Pons (tissue), 1 donor: ENCODE measurements at places on chromosomes 6 and 20.
A peak's percentile ranks its signal among the peaks of the same experiment; 100 is the strongest.

DNA sequence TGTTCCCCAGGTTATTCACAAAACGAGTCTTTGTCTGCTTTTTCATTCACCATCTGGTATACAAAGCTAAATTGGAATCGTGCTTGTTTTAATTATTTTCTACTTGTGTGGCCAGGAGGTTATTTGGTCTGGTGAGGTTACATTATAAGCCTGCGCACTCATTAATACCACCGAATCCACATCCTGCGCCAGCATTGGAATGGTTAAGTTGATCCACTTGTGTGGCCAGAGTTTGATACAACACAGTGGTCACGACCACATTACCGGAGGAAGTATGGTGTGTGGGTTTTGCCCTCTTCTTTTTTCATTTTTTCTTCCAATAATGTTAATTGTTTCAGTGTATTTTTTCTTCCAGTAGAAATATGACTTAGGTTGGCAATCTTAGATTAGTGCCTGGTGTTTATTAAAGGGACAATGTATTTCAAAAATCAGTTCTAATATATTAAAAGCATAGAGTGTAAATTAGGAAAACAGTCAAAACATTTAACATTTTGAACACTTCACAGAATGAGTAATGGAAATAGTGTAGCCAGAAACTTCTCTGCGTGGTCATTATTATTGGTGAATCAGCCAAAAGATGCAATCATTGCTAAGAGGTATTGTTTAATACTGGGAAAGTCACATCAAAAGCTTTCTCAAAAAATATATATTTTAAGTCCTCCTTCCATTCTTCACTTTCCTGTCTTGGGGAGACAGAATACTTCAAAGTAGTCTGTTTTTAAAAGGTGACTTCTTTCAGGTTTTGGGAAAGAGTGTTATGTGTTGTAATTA is 84.5 kb downstream of the JARID2 start:
- no peak for DNase-seq

DNA sequence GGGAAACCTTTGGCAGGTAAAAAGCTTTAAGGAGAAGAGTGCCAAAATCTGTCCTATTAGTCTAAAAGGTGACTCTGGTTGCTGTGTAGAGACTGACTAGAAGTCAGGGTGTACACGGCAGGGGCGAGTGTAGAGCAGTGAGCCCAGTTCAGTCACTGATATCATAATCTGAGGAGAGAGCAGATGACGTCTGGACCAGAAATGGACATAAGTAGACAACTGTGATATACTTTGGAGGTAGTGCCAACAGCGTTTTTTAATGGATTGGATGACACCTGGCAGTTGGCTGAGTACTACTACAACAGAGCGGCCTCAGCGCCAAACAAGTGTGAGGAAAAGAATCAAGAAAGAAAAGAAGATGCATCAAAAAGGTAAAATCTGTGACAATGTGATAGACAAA is 76.0 kb downstream of the MAP7 start:
- DNase-seq, result no peak

DNA sequence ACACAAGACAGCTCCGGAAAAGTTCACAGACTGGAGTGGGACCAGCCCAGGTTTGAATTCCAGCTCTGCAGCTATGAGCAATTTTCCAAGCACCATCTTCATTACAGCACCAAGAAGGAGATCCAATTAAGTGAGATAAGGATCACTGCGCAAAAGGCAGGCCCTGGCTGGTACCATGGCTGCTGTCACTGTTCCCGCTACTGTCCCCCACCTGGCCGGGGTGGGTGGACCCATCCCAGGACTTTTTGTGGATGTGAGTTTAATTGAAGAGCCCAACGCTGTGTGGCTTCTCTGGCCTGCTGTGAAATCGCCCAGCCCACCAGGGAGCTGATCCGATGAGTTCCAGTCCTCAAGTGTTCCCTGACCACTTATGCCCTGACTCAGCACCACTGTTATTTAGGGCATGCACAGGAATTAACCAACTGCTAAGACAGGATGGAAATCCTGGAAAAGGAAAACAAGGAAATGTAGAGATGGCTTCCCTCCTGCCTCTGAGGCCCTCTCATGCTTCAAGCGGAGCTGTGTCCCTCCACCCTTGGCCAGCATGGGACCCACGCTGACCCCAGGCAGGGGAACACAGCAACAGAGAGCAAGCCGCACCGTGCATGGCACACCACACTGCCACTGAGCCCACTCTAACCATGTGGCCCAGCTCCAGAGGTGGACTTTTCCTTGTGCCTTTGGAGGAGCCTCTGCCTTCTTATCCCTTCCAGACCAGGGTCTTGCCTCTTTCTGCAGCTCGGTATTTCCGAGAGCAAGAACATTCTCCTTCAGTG is 150.0 kb upstream of the CST7 start:
- DNase-seq, result no peak

GRCh38 chr6:4506792-4507191 is 269.4 kb upstream of the CDYL start:
- DNase-seq, result no peak

GRCh38 chr6:142316791-142317368 is 15.1 kb downstream of the ADGRG6 start:
- DNase-seq, result no peak

- DNase-seq, result peak; percentile 22
Observed at GRCh38 chr6:42217157-42217518, 523 bp downstream of the MRPS10 start.

GRCh38 chr20:38414769-38415450 is 20.2 kb downstream of the SNHG17 start:
- DNase-seq, result no peak

GRCh38 chr6:114785235-114786127 is 442.7 kb upstream of the HS3ST5 start:
- no peak for DNase-seq

DNA sequence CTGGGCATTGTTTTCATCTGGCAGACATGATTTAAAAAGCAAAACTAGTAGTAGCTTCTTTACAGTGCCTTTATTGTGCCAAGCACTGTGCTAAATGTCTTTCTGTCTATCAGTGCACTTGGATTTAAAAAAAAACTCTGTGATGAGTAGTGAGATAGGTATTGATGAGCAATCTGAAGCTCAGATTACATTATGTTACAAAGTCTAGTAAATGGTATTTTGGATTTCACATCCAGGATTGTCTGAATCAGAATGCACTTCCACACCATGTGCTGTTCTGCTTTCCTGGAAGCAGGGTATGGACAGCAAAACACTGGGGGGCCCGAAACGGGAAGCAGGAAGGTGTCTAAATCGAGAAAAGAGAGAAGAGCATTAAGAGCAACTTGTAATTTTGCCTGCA is 103.4 kb upstream of the CCN2 start:
- DNase-seq, result no peak

- DNase-seq, result peak; percentile 60
Observed at GRCh38 chr6:27873021-27873940, 38.9 kb downstream of the OR2B2 start.

- no peak for DNase-seq
Observed at GRCh38 chr6:130313206-130313605, 52.6 kb upstream of the TMEM200A start.

- DNase-seq, result no peak
Observed at GRCh38 chr6:20286968-20287565, 74.8 kb upstream of the MBOAT1 start.

DNA sequence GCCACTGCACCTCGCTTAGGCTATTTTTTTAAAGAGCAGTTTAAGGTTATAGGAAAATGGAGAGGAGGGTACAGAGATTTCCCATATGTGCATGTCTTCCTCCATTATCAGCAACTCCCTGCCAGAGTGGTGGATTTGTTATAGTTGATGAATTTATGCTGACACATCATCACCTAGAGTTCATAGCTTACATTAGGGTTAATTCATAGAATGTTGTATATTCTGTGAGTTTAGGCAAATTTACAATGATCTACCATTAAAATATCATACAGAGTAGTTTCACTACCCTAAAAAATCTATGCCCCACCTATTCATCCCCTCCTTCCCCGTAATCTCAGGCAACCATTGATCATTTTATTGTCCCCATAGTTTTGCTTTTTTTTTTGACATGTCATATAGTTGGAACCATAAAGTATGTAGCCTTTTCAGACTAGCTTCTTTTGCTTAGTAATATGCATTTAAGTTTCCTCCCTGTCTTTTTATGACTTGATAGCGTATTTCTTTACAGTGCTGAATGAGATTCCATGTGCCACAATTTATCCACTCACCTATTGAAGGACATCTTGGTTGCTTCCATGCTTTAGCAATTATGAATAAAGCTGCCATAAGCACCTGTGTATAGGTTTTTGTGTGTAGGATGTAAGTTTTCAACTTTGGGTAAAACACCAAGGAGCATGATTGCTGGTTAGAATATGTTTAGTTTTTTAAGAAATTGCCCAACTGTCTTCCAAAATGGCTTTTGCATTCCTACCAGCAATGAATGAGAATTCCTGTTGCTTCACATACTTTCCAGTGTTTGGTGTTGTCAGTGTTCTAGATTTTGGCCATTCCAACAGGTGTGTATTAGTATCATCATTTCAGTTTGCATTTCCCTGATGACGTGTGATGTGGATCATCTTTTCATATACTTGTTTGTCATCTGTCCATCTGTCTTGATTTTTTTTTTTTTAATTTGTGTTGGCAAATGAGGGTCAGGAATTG is 60.2 kb downstream of the NCOA3 start:
- DNase-seq, result no peak

GRCh38 chr6:28243946-28244345 is 8.1 kb downstream of the ZKSCAN4 start:
- DNase-seq, result no peak

DNA sequence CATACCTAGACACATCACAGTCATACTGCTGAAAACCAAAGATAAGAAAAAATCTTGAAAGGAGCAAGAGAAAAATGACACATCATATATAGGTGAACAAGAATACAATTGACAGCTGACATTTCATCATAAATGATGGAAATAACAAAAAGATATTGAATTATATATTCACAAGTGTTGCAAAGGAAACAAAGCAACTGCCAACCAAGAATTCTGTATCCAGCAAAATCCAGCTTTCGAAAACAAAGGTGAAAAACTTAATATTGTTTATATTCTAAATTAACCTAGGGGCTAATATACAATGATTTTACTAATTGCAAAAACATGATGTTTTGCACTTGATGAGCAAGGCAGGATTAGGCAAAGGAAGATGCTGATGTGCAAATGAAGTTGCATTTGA is 84.3 kb downstream of the MOXD1 start:
- no peak for DNase-seq

- DNase-seq, result no peak
Observed at GRCh38 chr6:17004269-17004668, 97.6 kb upstream of the STMND1 start.

- peak; percentile 45 for DNase-seq
Observed at GRCh38 chr6:111441678-111442243, 41.3 kb downstream of the REV3L start.

- DNase-seq, result peak; percentile 92
Observed at GRCh38 chr20:290084-290831, at the start of gene C20orf96. TSS of gene C20orf96 (minus strand) at chr20:290750. CDS start at chr20:290610, 140 bp downstream.

DNA sequence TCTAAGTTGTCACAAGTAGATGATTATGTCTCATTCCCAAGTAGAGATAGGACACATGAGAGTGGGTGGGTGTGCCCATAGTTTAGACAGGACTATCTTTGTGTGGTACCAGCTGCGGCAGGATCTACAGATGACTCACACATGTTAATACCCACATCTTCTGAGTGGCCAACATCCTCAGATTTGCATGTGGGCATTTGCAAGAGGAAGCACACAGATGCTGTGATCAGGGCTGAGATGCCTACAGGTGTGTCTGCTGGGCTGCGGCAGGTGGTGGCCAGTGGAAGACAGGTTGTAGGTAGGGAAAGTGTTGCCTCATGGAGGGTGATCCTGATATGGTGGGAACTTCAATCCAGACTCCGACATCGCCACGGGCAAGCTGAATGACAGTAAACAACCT is 50.8 kb downstream of the UTRN start:
- DNase-seq, result no peak

DNA sequence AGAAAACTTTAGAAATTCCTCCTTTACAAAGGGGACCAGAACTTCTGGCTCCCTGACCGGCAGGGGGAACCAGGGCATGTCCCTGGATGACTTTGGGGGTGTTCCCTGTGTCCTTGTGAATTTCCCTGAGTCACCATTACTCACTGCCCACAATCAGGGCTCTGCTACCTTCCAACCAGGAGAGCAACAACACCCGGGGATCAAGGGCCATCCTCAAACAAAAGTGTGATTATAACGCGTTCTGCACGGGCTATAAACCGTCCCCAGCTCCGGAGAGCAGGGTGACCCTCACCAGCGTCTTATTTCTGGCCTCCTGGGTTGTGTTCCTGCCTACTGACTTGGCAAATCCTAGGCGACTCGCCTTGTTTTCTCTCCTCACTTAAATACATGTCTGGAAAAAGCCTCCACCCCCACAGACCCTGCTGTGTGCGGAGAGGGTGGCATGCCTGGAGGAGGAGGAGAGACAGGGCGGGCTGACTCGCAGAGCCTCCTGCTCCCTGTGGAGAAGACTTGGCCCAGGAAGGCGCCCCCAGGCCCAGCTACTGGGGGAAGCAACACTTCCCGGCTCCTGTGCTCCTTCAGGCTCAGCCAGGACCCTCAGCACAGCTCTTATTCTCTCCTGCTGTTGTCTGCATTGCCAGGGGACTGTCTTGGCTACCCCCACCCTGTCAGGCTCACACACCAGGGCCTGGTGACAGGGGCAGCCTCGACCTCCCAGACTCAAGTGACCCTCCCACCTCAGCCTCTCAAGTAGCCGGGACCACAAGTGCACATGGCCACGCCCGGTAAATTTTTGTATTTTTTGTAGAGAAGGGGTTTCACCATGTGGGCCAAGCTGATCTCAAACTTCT is 54.1 kb downstream of the FGD2 start:
- peak; percentile 56 for DNase-seq

- DNase-seq, result no peak
Observed at GRCh38 chr20:59182401-59183044, 18.9 kb downstream of the ZNF831 start.

DNA sequence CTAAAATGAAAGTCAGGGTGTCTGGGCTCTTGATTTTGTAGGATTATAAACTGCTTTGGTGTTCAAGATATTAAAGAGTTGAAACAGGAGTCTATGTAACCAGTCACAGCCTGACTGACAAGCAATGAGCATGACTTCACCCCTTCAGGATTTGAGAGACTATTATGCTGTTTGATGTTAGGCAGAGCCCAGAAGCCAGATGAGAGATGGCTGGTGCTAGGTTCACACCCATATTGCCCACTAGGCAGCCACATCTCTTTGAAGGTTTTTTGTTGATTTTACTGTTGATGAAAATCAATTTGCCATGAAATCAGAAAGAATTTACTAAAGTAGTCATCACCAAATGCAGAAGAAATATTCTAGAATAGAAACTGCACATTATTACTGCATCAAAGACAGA is 243.6 kb downstream of the KHDRBS2 start:
- DNase-seq, result no peak

DNA sequence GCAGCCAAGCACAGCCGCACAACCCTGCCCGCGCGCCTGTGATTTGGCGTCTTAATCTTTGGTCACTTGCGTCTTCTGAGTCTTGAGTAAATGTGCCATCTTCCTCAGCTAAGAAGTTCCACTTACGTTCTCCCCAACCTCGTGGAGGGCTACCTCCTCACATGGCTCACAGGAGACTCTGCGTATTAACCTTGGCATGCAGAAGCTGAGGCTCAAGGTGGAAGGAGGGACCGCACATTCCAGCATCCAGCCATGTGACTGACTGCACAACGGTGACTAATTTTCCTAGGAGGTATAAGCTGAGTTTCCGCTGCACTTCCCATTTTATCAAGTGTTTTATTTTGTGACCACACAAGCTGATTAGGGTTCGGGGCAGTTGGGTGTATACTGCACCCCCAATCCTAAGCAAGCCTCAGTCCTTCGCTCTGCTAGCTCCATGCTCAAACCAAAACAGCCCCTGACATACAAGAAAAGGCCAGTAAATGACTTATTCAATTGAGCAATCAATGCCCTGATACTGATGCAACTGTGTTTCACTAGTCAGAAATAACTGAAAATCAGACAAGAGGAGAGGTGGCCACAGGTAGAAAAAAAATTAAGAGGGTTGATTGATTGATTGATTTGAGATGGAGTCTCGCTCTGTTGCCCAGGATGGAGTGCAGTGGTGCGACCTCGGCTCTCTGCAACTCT is 7.0 kb downstream of the BEND3 start:
- DNase-seq, result no peak
